ENCODE measurements at places on chromosomes 6 and 20.
A peak's percentile ranks its signal among the peaks of the same experiment; 100 is the strongest.

GRCh38 chr6:68559070-68559469 lies 76.0 kb upstream of the ADGRB3 start:
- peak; percentile 38 for DNase-seq

- no peak for DNase-seq
Measured at GRCh38 chr6:996271-996852, 303.4 kb upstream of the EXOC2 start.

GRCh38 chr6:52946306-52946705 lies 36.8 kb upstream of the GSTA3 start:
- no peak for DNase-seq

GRCh38 chr20:53789989-53790675 lies 196.5 kb upstream of the ZNF217 start:
- no peak for DNase-seq

DNA sequence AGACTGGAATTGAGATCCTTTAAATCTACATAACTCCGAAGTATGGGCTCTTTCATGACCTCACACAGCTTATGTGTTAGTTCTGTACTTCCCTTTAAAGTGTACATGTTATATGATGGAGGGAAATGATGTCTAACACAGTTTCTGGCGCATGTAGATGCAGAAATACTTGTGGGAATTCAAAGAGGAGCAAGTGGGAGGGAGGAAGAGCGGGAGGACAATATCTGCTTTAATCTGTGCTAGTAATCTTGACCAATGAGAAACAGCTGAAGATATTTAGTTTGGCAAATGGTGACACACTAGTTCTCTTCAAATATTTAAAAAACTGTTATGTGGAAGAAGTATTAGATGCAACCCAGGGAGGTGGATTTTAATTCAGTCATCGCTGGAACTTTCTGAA lies 62.9 kb upstream of the PLEKHG1 start:
- DNase-seq, result no peak

DNA sequence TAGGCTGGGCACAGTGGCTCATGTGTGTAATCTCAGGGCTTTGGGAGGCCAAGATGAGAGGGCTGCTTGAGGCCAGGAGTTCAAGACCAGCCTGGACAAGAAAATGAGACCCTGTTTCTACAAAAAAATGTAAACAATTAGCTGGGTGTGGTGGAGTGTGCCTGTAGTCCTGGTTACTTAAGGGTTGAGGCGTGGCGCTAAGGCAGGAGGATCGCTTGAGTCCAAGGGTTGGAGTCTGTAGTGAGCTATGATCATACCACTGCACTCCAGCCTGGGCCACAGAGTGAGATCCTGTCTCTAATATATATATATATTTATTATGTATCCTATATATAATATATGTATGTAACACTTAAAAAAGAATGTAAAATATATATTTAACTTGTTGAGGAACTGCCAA lies 7.9 kb upstream of the ABRACL start:
- DNase-seq, result no peak

DNA sequence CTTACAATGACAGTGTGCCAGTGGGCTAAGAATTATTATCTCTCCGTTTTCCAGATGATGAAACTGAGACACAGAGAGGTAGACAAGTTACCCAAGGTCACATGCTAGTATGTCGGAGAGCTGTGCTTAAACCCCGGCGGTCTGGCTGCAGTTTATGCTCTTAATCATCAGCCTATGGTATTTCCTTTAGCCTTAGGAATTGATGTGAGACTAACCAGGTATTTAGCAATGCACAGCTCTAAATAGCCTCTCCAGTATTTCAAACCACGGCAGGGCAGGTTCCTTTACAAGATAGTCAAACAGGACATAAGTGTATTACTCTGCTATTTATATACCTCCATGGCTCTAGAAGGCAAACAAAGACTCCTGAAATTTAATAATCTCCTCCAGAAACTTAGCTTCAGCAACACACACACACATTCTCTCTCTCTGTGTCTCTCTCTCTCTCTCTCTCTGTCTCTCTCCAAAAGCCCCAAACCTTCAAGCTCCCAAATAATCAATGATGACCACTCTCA lies 142.0 kb upstream of the ZNF217 start:
- DNase-seq, result no peak

- DNase-seq, result no peak
Measured at GRCh38 chr6:107536180-107536961, 46.5 kb downstream of the SOBP start.

- no peak for DNase-seq
Measured at GRCh38 chr6:167757249-167757648, 69.5 kb upstream of the AFDN start.

- no peak for DNase-seq
Measured at GRCh38 chr6:159766906-159767305, 5.1 kb downstream of the ACAT2 start.

GRCh38 chr6:146402476-146402875 lies 141.2 kb upstream of the RAB32 start:
- no peak for DNase-seq

DNA sequence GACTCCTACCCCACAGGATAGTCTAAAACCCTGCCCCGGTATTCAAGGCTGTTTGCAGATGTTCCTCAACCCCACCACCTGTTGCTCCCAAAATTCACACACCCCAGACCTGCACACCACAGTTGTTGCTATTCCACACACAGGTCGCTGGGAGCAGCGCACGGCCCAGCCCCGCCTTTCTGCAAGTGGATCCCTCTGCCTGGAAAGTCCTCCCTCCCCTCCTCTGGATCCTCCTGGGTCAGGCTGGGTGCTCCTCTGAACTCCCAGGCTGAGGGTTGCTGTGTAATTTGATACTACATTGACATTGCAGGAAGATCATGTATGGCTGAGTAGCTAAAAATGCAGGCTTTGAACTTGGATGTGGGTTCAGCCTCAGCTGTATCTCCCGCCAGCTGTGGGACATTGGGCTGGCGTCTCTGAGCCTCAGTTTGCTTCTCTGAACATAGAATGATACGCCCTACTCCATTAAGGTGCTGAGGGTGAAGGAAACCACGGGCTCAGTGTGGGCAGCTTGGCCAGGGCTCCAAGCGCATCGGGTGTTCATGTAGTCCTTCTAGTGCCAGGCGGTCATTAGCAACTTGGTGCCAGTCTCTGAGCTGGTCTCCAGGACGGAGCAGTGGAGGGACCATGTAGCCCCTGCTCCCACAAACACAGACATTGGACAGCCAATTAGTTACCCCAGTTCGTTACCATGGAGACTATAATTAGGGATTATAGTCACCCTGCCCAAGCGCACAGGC lies 13.9 kb upstream of the CCN5 start:
- peak; percentile 39 for DNase-seq

- no peak for DNase-seq
Measured at GRCh38 chr6:47161176-47161687, 119.1 kb upstream of the ADGRF1 start.

DNA sequence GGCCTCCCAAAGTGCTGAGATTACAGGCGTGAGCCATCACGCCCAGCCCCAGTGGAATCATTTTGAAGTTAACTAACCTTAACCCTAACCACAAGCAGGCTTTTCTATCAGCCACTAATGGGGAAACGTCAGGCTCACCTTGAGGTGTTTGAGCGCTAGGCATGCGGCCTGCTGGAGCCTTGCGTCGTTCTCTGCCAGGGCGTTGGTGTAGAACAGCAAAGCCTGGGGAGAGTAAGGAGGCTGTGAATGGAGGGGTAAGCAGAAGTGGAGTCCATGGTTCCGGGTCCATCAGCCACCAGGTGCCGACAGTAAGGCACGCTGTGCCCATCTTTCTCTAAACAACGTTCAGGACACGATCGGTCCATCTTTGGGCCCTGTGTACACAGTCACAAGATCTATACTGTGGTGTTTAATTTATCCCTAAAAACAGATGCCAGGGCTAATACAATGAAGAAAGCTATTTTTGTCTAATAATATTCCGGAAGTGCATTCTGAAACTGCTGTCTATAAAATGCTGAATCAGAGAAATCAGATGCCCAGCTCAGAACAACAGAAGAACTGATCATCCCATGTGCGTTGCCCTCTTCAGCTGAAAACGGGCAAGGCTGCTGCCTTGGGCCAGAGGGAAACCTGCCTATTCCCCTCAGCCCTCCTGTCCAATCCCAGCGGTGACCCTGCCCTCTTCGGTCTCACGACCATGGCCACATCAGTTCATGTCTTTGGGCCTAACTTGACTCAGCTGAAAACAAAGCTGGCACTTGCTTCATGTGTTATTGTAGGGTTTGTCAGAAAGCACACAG lies 79.6 kb downstream of the PTPN1 start:
- no peak for DNase-seq

DNA sequence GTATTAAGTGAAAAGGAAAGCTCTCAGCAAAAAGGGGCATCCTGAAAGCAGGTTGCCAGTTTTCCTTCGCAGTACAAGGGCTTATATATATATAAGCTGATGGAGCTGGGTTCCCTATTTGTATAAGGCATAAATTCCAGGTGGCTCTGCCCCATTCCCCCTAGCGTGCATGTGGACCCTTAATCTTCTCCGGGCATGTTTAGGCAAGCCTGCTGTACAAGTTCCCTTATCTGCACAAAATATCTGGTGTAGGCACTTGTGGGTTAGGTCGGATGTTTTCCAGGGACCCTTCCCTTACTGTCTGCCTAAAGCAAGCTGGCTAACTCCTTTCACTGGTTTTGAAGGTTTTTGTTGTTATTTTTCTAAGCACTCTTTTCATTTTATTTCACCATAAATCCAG lies 140.7 kb downstream of the FUT9 start:
- no peak for DNase-seq

GRCh38 chr6:134787261-134787877 lies 162.5 kb downstream of the ALDH8A1 start:
- DNase-seq, result no peak

GRCh38 chr6:109295109-109295773 lies 87.0 kb downstream of the CD164 start:
- no peak for DNase-seq

- DNase-seq, result no peak
Measured at GRCh38 chr6:96844530-96844929, 7.3 kb upstream of the GPR63 start.

- no peak for DNase-seq
Measured at GRCh38 chr6:156652231-156652750, 124.9 kb upstream of the ARID1B start.

GRCh38 chr20:17466641-17467040 lies 64.5 kb downstream of the BFSP1 start:
- no peak for DNase-seq

- no peak for DNase-seq
Measured at GRCh38 chr6:129184808-129185366, 301.9 kb downstream of the LAMA2 start.

DNA sequence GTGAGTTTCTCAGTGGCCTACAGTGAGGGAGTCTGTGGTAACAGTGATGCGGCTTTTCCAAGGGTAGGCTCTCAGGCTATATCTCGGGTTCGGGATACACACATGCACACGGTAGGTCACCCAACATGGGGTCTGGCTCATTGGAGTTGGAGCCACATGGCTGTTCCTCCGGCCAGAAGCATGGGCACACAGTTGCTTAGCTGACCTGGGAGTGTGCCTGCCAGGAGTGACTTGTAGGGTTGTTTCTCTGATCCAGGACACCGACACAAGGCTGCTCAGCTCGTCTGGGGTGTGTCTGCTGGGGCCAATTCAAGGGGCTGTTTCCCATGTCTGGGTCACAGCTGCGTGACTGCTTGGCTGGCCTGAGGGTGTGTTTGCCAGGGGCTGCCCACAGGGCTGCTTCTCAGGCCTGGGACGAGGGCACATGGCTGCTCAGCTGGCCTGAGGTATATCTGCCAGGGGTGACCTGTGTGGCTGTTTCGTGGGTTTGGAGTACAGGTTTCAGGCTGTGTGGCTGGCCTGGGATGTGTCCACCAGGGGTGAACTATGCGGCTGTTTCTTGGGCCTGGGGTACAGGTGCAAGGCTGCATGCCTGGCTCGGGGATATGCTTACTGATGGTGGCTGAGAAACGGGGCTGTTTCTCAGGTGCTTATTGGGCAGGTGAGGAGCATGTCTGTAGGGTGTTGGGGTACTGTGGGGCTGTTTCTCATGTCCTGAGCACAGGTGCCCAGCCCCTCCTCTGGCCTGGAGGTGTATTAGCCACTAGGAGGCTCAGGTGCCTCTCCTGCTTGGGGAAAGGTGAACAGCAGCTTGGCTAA lies 15.2 kb downstream of the KIF25 start:
- no peak for DNase-seq

- no peak for DNase-seq
Measured at GRCh38 chr6:154847318-154847717, 114.1 kb downstream of the SCAF8 start.

DNA sequence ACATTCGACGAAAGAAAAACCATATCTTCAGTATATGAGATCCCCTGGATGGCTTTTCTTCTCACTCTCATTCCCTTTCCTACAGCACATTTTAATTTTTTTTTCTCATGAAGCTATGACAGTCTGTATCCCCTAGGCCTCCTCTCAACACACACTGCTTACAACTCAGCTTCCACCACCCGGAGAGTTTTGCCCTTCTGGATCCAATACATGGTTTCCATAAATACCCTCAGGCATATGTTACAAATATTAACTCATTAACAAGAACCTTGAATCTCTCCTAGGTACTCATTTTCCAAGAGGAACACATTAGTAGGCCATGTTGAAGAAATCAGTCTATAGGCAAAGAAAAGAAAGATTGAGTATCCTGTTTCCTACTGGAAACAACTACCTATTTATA lies 44.0 kb downstream of the PAK5 start:
- DNase-seq, result no peak

DNA sequence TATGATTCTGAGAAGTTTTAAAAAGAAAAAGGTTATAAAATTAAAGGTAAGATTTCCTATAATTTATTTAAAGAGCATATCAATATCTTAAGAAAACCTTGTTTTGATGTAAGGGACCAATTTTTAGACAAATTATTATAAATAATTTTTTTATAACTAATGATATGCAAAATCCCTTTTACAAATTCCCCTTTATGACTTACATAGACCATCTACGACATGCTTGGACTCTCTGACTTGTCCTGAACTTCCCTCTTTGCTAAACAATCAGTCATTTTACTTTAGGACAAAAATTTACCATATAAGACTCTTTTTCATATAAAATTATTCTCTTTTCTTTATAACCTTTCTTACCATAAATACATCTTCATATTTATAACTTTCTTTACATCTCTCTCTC lies 15.3 kb upstream of the ANGPT4 start:
- no peak for DNase-seq

Data from HEK293T (cell line).